Renal pelvis (tissue), 12 donors: ENCODE measurements at places on chromosomes 11 and 22. TPM values are rescaled to one million over a fixed set of nuclear protein-coding genes. Genes with fewer than 3 reads are reported as not detected.

GRCh38 chr11:72430741-72431570, 3.4 kb downstream of the CLPB start:
- DNase-seq = no peak

DNA sequence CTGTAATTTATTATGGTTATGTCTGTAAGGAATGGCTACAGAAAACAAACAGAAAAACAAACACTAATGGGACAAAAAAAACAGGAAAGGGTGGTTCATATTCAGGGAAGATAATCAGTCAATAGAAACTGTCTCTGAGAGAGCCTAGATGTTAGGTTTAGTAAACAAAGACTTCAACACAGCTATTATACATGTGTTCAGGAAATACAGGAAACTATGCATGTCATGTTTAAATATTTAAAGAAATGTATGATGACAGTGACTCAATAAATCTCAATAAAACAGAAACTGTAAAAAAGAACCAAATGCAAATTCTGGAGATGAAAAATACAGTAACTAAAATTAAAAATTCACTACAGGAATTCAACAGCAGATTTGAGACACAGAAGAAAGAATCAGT, 76.0 kb downstream of the PACS1 start:
- no peak for DNase-seq

DNA sequence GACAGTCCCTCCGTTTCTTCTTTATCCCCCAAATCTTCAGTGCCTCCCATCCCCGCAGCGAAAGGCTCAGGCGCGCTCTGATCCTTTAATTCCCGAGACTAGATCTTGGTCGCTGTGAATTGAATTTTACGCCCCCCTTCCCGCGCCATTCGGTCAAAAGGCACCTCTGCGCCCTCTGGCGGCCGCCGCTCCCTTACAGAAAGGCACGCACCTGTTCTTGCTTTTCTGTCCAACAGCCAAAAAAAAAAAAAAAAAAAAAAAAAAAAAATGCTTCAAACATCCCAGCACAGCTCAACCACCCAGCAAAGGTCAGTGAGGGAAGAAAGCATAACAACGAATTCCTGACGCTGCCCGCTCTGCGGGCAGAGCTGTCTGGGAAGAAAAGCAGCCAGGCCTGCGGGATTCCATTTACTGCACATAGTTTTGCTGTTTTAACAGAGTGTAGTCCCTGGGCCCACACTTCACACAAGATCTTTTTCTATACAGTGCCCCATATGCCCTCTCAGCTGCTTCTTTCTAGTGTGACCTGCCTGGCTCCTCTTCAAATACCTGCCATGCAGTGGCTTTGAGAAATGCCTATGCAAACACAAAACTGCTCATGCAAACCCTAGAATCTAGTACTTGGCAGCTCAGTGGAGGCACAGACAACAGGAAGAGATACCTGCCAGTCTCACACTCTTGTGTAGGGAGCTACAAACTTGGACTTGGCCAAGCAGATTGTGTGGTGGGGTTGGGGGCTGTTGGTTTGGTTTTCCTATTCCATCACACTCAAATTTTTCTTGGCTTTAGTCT, 1.3 kb upstream of the ESAM start:
- DNase-seq = peak; percentile 86

DNA sequence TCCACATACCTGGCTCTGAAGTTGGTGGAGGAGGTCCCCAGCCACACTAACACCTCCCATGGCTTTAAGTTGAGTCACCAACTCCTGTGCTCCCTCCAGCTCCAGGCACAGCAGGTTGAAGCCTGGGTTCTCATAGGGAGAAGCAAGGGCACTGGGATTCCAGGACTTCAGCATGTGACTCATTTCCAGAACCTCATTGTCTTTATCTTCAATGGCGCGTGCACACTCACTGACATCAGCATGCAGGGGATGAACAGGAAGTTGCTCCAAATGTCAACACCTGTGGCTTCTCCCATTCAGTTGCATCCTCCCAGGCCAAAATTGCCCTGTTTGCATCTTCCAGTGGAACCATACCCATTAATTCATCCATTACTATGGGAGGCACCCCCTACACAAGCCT, 5.8 kb upstream of the UBQLNL start:
- DNase-seq = no peak

DNA sequence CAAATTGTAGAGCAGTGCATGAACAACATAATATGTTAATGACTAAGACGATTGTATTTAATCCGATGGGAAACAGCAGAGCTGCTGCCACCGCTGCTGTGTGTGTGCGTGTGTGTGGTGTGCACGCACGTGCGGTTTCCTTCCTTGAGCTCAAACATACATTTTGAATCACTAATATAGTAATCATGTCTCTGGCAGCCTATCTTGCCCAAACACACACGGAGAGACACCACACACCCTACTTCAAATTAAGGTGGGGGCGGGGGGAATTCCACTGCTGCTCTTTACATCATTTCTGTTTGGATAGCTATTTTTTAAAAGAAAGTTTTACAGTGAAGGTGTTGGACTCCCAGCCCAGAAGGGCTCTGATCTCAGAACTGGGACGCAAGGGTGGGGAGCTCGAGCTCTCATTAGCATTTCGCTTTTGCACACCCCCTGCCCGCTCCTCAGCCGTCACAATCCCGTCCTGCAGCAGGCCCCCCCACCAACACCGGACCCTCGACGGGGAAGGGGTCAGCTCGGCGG, 651 bp upstream of the FAM83F start:
- DNase-seq = no peak

GRCh38 chr11:23873406-23873805, 623.4 kb upstream of the LUZP2 start:
- DNase-seq = no peak

DNA sequence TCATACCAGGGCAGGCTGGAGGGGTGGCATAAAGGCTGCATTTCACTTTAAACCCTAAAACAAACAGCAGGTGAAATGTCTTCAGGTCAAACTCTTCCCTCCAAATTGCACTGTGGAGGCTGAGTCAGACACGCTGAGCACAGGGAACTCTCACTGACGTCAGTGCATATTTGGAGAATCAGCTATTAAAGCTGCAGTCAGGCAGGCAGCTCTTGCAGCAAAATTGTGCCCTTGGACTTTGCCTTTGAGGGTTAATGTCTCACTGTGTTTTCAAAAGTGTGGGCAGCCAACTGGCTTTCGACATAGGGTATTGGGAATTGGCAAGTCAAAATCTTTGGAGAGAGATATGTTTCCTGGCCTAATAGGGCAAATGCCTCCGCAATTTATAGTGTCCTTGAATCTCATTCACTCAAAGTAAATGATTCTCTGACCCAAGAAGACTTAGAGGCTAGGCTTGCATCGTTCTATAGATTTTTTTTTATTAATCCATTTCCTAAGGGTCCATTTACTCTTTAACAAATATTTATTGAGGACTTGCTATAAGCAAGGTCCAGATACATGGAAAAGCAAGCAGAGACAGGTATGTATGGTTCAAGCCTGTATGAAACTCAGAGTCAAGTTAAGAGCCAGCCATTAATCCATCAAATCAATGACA, 27.7 kb upstream of the SMCO4 start:
- DNase-seq = peak; percentile 17

GRCh38 chr11:125903711-125904659, at the start of gene DDX25:
TSS of gene DDX25 (plus strand) at chr11:125904508. CDS start at chr11:125904518, 10 bp downstream.
- DNase-seq = peak; percentile 51

- no peak for DNase-seq
Measured at GRCh38 chr11:31651208-31651607, 141.6 kb downstream of the ELP4 start.

- no peak for DNase-seq
Measured at GRCh38 chr11:129960216-129961214, 42.1 kb downstream of the PRDM10 start.

Gene SLC22A12
- polyA plus RNA-seq = 5.6 TPM
